Upper lobe of right lung (tissue), 1 donor: ENCODE measurements at places on chromosomes 2 and 18.

GRCh38 chr2:216121255-216121654 lies 12.1 kb downstream of the XRCC5 start:
- no peak for DNase-seq

DNA sequence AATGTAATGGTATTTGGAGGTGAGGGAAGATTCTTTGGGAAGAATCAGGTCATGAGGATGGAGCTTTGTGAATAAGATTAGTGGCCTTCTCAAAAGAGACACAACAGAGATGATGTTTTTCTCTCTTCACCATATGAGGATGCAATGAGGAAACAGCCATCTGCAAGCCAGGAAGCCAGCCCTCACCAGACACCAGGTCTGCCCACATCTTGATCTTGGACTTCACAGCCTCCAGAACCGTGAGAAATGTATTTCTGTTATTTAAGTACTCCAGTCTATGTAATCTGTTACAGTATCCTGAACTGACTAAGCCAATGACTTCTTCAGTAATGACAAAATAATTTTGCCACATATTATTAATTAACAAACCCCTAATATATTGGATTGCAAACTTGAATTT lies 28.3 kb downstream of the CYRIA start:
- no peak for DNase-seq

- DNase-seq, result peak; percentile 89
Observed at GRCh38 chr2:219249203-219249980, 3.7 kb upstream of the TUBA4B start.

GRCh38 chr2:139196754-139197153 lies 416.6 kb upstream of the NXPH2 start:
- DNase-seq, result no peak

GRCh38 chr2:23230885-23231284 lies 154.1 kb upstream of the KLHL29 start:
- DNase-seq, result no peak

DNA sequence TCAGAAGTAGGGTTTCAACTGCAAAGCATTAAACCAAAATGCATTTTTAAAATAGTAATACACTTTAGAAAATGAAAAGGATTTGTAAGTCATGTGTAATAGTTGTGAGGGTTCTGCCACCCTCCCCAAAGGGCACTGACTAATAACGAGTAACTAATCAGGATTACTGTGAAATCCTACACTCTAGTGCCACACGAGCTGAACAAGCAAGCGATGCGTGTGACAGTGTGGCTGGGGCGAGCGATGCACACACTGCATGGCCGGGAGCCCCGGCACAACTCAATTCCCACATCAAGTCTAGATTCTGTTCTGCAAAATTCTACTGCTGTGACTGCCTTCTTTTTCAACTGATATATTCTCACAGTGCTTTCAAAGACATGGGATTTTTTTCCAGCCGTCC lies 156.4 kb downstream of the SEPTIN10 start:
- DNase-seq, result peak; percentile 4

- DNase-seq, result no peak
Observed at GRCh38 chr2:238155761-238156694, 2.7 kb upstream of the ERFE start.

DNA sequence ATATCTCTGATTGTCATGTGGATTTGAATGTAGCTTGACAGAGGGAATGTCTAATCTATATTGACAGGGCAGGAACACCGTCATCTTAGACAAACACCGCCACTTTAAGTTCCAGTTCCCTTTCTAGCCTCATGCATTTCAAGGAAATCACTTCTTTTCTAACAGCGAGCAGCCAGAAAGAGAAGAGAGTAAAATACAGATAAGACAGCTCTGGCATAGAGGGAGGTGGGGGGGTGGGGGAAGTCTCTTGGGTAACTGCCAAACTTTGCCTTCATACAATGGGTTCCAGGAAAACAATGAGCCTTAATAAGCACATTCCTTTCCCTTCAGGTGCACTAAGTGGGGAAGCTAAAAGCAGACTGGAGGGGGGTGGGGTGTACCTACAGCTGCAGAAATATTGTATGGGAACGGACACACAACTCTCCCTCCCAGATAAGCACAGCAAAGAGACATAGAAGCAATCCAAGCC lies 37.2 kb downstream of the CASP10 start:
- no peak for DNase-seq

GRCh38 chr2:234272069-234272850 lies 221.8 kb downstream of the SPP2 start:
- DNase-seq, result no peak

DNA sequence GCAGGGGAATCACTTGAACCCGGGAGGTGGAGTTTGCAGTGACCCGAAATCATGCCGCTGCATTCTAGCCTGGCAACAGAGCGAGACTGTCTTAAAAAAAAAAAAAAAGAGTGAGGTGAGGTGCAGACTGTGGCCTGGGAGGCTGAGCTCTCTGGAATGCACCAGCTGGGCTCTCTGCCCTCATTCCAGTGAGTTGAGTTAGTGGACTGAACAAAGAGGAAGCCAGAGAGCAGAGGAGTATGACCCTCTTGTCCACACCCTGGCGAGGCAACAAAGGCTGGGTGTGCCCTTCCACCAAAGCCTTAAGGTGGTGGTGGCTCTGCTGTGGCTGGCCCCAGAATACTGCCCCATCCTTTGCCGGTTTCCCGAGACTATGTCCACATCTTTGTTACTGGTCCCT lies 71.3 kb upstream of the ACKR3 start:
- no peak for DNase-seq

- peak; percentile 55 for DNase-seq
Observed at GRCh38 chr2:237572742-237573101, 6.3 kb downstream of the PRLH start.

DNA sequence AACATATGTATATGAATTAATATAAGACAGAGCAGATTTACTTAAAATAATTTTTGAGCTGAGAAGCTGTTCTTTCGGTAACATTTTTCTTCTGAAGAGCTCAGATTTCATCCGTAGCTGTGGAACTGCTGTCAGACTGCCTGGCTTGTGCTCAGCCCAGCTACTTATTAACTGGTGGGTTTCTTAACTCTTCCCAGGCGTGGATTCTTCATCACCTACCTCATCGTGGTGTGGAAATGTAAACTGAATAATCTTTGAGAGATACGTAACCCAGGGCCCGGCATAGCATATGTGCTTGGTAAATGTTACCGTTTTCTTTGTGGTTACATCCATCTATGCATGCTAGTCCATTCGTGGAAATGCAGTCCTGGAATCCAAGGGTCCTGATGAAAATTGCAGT lies 145.0 kb downstream of the MCFD2 start:
- DNase-seq, result no peak

DNA sequence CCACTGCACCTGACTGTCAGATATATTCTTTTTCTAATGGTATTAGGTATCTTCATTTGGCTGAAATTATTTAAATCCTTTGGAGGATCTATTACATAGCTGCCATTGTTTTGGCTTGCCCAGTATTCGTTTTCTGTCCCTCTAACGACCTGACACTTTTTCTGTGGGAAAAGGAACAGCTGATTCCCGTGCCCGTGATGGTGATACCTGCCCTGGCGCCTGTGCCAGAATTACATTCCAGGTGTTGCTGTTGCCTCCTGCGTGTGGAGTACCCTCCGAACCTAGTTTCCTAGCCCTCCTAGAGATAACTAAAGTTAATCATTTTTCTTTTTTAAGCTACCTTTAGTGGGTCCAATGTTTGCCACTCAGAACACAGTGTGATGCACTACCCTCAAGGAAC lies 14.0 kb downstream of the HOXD1 start:
- no peak for DNase-seq

DNA sequence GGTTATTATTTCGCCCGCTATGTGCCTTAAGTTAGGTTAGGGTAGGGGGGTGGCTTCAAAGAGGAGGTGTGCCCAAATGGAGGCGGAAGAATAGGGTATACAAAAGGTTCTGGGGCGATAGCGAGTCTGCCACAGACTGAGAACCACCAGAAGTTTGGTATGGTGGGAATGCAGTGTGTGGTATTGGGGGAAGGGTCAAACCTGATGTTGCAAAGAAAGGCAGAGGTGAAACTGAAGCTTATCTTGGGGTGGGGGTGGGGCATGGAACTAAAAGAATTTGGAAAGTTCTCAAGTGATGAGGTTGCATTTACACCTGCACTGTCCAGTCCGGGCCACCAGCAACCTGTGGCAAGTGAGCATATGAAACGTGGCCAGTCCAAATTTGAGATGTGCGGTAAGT lies 11.8 kb upstream of the CCBE1 start:
- no peak for DNase-seq

GRCh38 chr2:88517759-88518201 lies 65.3 kb upstream of the FOXI3 start:
- DNase-seq, result peak; percentile 22

GRCh38 chr2:51633073-51633472 lies 601.1 kb upstream of the NRXN1 start:
- DNase-seq, result no peak

- DNase-seq, result no peak
Observed at GRCh38 chr2:171389325-171389724, 44.5 kb downstream of the METTL8 start.
